ENCODE measurements at places on chromosomes 1 and 21.
A peak's percentile ranks its signal among the peaks of the same experiment; 100 is the strongest.

GRCh38 chr1:18697541-18697940 lies 66.9 kb downstream of the PAX7 start:
- no peak for DNase-seq

DNA sequence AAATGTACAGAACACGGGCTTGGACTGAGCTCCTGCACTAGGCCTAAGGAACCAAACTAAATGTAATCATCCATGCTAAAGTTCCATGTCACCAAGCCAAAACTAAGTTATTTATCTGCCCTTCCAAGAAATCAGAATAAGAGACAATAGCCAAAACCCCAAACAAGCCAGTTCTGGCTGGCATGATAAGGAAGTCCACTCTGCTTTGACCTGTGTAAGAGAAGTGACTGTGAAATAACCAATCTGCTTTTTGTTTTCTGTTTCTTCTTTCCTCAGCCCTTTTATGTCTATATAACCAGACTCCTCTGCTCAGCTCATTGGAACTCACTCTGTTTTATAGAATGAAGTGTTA lies 15.1 kb downstream of the PLPPR5 start:
- no peak for DNase-seq

- DNase-seq: no peak
Observed at GRCh38 chr1:94927405-94928175, 680 bp upstream of the CNN3 start.

DNA sequence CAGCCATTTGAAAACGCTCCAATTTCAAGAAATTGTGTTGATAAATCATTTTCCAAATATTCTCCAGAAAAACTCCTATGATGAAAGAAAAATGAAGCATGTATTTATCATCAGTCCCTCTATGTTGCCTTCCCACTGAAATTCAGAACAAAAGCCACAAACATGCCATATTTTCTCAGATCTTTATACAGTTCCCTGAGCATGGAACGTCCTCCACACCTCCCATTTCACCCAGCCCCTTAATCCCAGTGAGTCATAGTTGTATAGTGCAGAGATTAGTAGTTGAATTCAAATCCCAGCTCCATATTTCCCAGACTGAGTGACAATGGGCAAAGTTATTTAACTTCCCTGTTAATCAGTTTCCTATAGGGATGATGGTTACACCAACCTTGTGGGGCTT lies 20.6 kb upstream of the NPL start:
- DNase-seq: no peak

GRCh38 chr1:37495875-37496274 lies 18.7 kb downstream of the MEAF6 start:
- DNase-seq: no peak

DNA sequence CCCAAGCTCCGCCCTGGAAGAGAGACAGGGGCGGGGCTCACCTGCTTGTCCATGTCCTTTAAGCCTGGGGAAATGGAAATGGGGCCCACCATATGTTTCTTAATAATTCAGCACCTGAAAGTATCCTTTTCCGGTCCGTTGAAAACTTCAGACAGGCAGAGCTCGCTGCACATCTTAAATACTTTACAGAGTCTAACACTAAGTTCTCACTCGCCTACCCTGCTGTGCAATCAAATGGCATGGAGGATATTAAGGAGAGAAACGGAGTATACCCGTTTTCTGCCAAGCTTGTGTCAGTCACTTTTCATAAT lies 467 bp upstream of the CC2D1B start:
- DNase-seq: no peak

DNA sequence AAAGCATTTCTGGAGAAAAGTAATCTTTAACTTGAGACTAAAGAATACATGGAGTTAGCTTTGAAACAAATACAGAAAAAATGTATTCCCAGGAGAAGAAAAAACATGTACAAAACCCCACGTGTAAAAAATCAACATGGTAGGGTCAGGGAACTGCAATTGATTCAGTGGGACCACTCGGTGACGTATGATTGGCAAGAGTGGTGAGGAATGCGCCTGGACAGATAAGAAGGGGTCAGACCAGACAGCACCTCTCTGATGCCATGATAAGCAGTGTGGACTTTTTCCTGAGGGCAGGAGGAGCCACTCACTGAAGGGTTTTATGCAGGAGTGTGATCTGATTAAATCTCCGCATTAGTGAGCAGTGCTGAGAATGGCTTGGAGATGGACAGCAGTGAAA lies 142.5 kb downstream of the DAB1 start:
- no peak for DNase-seq

DNA sequence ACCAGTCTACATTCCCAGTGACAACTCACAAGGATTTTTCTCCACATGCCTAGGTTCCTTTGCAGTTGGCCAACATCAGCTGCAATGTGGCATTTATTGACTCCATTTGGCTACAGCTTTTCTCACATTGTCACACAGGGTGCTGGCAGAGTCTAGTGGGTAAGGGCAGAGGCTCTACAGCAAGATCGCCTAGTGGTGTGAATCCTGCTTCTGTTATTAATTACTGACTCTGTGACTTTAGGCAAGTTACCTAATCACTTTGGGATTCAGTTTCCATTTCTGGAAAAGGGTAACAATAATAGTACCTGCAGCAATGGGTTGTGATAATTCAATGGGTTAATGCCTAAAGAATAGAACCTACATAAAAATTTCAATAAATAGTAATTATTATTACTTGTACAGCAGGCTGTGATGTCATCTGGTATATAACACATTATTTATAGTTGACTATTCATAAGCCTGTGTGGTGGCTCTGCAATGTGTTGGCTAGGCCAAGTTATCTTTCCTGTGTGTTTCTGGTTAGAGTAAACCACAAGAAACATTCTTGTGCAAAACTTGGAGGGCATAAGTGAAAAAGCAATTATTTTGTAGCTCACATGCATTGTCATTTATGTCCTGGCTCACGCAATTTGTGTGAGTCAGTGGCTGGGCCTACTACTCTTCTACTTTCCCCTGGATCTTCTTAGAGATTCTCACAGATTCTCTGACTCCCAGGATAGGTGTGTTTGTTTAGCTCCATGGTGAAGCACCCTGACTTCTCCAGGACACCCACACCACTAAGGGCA lies 59.5 kb downstream of the PTGS2 start:
- DNase-seq: no peak

DNA sequence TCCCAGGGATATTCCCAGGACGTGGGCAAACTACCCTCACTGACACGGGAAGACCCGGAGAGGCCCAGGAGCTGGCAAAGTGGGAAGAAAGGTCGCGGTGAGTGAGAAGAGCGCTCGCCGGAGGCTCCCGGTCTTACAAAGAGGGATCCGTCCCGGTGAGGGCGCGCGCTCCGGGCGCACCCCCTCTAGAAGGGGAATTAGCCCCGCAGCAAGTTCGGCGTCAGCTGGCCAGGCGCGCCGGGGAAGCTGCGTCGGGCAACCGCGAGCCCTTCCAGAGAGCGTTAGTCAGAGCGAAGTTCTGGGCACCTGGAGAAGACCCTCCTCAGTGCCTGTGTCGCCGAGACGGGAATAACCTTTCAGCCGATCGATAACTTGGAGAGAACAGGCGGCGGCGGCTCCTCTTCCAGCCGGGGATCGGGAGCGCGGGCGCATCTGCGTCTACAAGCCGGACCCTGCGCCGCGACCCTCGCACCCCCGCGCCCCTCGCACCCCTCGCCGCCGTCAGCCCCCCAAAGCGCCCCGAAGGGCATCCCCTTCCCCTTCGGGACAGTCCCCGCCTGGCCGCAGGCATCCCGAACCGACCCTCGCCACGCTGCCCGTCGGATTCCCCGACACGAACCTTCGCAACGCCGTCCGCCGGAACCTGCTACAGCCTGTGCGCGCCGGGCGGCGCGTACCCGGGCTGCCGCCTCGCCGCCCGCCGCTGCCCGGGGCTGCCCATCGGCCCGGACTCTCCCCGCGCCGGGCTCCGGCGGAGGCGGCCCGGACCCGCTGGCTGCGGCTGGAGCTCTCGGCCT lies 485 bp downstream of the SIPA1L2 start:
- DNase-seq: peak; percentile 15

- no peak for DNase-seq
Observed at GRCh38 chr1:44168520-44169098, 27.2 kb upstream of the KLF18 start.

DNA sequence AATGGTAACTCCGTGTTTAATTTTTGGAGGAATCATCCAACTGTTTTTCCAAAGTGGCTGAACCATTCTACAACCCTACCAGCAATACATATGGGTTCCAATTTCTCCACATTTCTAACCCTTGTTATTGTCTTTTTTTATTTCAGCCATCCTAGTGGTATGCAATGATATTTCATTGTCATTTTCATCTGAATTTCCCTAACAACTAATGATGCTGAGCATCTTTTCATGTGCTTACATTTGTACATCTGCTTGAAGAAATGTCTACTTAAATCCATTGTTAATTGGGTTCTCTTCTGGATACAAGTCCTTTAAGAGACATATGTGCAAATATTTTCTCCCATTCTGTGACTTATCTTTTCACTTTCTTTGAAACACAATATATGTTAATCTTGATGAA lies 43.3 kb downstream of the EPRS1 start:
- DNase-seq: no peak

- DNase-seq: no peak
Observed at GRCh38 chr1:200131551-200132125, 104.1 kb downstream of the NR5A2 start.

- DNase-seq: no peak
Observed at GRCh38 chr1:155420788-155421187, 100.1 kb downstream of the RUSC1 start.

- no peak for DNase-seq
Observed at GRCh38 chr1:103341377-103341880, 184.1 kb upstream of the RNPC3 start.

GRCh38 chr21:36117286-36117741 lies 17.6 kb upstream of the CBR3 start:
- DNase-seq: no peak

GRCh38 chr1:37765916-37766664 lies 1.2 kb upstream of the EPHA10 start:
- no peak for DNase-seq

- no peak for DNase-seq
Observed at GRCh38 chr21:45383615-45384201, 21.3 kb upstream of the COL18A1 start.

- no peak for DNase-seq
Observed at GRCh38 chr1:214314178-214314843, 33.4 kb downstream of the SMYD2 start.

DNA sequence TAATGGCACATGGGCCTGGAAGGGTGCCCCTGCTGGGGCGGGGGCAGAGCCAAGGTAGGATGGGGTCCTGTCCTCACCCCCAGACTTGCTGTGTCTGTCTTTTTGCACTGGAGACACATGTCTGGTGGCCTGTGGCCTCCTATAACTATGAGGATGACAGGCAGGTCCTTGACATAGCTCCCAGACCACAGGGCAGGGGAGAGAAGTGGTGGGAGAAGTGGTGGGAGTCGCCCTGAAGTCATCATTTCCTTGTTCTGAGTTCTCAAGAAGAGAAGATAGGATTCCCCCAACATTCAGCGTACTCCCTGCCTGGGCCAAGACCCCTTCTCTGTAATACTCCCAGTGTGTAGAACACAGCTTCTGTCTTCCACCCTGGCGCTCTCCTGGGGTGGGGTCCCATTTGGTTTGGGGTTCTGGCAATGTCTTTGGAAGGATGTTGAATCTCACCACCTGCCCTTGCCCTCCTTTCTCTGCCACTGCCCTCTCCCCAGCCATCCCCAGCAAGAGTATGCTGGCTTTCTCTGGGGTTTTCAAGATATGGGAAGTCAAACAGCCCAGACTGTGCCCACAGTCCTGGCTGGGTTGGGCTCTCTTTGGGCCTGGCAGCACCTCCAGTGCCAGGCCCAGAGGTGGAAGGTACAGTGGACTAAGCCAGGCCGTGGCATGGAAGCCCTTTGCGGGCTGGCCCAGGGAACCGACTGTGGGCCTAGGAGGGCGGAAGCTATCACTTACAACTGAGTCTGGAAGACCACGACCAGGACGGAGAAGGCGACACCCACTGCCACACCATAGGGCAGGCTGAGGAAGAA lies 19.4 kb downstream of the SLC26A9 start:
- no peak for DNase-seq

GRCh38 chr1:150516050-150516591 lies 569 bp downstream of the FALEC start:
- no peak for DNase-seq

DNA sequence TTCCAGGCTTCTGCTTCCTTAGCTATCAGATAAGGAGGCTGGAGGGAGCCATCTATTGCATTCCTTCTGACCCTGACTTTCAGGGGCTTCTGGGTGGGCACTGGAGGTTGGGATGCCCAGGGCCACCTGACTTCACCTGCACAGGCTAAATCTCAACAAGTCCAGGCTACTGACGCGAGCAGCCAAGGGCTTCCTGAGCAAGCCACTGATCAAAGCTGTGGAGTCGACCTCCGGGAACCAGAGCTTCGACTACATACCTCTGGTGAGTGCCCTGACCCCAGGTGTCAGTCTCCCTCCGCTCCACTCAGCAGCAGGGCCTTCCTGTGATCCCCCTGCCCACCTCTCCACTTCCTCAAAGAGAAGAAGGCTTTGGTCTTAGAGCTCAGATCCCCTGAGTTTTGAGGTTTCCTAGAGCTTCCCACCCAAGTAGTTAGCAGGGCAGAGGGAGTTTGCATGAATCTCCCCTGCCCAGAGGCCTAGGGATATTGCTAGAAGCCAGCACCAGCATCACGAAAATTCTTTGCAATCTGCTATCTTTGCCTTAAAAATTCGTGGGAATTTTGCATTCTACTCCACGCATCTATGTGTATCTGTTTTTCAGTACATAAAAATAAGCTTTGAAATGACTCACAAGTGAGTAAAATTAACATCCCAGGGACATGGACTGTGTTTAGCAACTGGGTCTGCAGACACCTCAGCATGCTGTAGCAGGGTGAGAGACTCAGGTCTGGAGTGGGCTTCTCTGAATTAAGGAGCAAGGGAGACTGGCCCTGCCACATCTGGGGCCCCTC lies 61.4 kb downstream of the VWA5B1 start:
- DNase-seq: no peak

- no peak for DNase-seq
Observed at GRCh38 chr1:65688848-65689247, 103.8 kb upstream of the PDE4B start.

DNA sequence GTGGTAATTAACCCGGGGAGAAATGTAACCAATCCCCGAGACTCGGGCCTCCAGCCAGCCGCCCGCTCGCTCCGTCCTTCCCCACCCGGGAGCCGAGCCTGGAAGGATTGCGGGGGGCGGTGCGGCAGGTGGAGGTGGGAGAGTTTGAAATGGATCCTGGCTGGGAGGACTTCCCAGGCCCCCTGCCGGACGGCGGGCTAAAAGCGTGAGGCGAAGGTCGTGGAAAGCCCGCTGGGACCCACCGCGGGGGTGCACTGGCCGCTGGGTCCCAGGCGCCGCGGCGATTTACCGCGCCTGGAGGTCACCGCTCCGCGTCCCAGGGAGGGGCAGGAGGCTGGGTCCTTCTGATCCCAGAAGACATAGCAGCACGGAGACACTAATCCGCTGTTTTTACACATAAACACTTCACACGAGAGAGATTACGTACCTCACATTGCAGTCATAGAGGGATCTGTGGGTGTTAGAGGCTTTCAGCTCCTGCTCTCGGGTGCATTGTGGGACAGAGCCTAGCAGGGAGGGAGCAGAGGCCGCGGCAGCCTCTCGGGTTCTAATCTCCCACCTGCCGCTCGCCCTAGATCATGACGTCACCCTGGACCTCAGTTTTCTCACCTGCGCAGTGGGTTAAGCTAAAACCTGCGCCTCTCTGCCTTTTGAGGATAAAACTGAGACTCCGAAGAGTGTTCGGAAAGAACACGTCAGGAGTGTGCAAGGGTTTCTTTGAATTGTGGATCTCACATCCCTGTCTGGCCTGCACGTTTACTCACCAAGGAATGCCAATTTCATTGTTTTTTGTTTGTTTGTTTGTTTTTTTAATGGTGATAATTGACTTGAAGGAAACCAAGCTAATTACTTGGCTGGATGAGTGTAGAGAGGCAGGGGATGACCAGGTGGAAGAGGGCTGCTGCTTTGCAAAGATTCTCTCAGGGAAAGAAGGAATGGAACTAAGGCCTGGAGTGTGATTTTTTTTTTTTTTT lies 17.1 kb upstream of the TMEM9 start:
- DNase-seq: peak; percentile 51
